Activated naive CD8-positive, alpha-beta T cell treated with anti-CD3 and anti-CD28 coated beads, Interleukin-2, amount 50 U/mL, for 24 hours (primary cell): ENCODE measurements at places on chromosomes 7 and 10.

DNA sequence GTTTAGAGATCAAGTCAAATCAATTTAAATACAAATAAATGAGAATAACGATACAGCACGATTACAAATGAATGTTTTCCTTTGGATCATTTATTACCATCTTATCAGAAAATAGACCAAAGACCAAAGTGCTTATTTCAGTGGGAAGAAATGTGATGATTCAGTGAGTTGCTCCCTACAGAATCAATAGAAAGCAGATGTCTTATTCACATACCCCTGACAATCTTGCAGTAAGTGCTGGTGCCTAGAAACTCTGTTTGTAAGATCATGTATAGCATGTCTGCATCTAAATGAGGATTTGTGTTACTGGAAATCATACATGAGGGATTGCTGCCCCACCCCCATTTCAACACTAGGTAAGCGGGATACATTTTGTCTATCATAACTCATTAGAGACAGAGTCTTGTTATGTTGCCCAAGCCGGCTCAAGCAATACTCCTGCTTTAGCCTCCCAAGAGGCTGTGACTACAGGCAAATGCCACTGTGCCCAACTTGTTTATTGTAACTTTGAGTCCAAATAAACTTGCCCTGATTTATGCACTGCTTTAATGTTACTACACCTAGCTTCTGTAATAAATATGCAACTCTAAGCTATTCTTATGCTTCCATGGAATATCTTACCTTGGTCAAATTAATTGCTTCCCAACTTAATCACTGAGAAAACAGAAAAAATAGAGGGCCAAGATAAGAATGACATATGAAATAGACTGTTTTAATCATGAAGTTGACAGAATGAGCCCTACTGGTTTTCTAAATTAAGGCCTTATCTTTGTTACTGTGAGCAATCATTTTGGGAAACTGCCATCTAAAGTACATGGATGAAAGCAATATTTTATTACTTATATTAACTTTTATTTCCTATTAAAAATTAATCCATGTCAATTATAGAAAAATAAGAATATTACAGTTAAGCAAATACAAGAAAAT is 82.5 kb downstream of the AHR start:
- no peak for DNase-seq

DNA sequence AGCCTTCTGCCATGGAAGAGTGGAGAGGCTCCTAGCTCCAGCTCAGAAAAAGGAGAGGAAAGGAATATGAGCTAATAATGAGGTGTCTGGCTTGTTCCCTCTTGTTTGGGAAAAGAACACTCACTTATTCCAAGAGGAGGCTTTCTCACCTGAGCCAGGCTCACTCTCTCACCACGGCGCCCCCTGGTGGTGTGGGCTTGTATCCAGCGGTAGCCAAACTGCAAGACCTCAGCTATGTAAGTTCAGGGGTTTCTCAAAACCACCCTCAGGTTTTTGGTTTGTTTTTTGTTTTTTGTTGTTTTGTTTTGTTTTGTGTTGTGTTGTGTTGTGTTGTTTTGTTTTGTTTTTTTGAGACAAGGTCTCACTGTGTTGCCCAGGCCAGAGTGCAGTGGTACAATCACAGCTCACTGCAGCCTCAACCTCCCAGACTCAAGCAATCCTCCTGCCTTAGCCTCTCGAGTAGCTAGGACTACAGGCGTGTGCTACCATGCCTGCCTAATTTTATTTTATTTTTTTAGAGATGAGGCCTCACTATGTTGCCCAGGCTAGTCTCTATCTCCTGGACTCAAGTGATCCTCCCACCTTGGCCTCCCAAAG is 124.0 kb downstream of the TMEM130 start:
- DNase-seq = peak; percentile 82

DNA sequence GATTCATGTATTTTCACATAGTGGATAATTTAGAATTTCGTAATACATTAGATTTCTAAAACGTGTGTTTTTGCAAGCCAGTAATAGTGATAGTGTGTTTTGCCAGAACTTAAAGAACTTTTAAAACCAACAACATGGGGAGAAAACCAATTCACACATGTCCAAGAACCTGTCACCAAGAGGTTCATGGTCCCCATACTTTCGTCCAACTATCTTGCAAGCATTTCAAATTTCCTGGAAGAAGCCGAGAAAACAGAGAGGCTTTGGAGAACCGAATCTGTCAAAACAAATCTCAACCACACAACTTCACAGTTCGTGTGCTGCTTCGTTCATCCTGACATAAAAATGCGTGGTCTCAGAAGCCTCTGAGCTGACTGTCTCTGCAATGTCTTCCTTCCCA is 31.9 kb downstream of the GFRA1 start:
- DNase-seq = no peak

- no peak for DNase-seq
These were observed 94.8 kb downstream of the SVIL start for GRCh38 chr10:29540016-29540415.

DNA sequence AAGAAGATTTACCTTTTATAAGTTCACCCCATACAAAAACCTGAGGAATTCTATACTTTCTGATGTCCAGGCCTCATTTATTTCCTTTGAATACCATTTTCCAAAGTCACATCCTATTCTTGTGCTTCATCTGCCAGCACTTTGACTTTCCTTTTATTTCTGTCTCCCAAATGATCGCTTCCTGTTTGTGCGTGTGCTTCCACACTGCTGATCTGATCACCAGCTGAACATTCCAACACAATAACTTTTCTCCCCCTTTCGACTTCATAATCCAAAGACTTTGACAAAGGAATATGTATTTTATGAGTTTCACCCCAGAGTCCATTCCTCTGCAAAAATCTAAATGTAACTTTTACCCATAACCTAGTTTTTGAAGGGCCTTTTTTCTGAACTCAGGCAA is 3.1 kb downstream of the ELAPOR2 start:
- DNase-seq = no peak

GRCh38 chr10:30786131-30786530 is 156.6 kb upstream of the LYZL2 start:
- DNase-seq = peak; percentile 6

DNA sequence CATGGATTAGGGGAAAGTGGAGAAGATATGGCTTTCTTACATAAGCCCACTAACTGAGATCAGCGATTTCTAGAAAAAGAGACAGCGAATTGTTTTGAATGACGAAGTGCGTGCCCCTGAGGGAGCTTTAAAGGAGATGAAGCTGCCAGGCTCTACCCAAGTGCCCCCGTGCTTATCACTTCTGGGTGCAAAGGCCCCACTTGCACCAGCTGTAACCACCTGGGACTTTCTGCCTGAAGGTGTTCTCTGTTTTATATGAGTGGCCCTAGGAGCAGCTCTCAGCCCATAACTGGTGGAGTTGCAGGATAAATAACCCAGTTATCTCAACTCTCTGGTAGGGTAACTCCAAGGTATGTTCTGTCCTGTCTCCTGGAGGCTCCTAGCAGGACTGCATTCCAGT is 20.4 kb upstream of the CARD11 start:
- no peak for DNase-seq

GRCh38 chr7:136293272-136293671 is 316.1 kb upstream of the MTPN start:
- no peak for DNase-seq

DNA sequence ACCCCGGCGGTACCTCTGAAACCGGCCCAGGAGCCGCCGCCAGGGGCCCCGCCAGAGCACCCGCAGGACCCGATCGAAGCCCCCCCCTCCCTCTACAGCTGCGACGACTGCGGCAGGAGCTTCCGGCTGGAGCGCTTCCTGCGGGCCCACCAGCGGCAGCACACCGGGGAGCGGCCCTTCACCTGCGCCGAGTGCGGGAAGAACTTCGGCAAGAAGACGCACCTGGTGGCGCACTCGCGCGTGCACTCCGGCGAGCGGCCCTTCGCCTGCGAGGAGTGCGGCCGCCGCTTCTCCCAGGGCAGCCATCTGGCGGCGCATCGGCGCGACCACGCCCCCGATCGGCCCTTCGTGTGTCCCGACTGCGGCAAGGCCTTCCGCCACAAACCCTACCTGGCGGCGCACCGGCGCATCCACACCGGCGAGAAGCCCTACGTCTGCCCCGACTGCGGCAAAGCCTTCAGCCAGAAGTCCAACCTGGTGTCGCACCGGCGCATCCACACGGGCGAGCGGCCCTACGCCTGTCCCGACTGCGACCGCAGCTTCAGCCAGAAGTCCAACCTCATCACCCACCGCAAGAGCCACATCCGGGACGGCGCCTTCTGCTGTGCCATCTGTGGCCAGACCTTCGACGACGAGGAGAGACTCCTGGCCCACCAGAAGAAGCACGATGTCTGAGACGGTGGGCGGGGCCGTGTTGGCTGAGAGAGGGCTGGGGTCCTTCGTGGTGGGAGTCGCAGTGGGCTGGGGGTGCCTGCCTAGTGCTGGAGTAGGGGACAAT is 3.8 kb downstream of the REPIN1 start:
- DNase-seq = no peak

- DNase-seq = no peak
These were observed 105.8 kb downstream of the BAMBI start for GRCh38 chr10:28783087-28783486.

- no peak for DNase-seq
These were observed 12.6 kb downstream of the TBATA start for GRCh38 chr10:70772627-70773026.

GRCh38 chr7:81641873-81642272 is 128.0 kb downstream of the HGF start:
- DNase-seq = no peak

- DNase-seq = peak; percentile 64
These were observed 214.4 kb downstream of the FAM107B start for GRCh38 chr10:14560274-14560673.

- DNase-seq = no peak
These were observed 16.6 kb downstream of the PLPP4 start for GRCh38 chr10:120473593-120473992.

DNA sequence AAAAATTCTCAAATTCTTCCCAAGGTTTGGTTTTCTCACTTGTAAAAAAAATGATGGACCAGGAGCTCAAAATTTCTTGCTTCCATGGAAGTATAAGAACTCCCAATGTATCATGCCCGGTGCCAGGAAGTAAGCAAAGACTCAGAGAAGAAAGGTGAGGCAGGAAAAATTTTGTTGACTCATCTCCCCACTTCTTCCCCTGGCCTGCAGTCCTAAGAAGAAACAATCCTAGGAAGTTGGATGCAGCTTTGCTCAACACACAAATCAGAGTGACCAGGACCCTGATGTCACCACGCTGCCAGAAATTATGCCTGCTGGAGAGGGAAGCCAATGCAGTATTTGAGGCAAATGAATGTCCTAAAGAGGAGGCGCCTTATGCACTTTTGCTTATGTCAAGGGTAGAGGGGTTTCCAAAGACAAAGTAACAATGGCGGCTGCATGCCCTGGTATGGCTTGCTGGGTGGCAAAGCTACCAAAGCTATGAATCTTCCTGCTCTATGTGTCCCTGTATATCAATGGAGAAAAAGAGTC is 163.6 kb downstream of the NEURL1 start:
- DNase-seq = no peak

GRCh38 chr7:87370660-87371180 is 25.3 kb downstream of the CROT start:
- DNase-seq = no peak

DNA sequence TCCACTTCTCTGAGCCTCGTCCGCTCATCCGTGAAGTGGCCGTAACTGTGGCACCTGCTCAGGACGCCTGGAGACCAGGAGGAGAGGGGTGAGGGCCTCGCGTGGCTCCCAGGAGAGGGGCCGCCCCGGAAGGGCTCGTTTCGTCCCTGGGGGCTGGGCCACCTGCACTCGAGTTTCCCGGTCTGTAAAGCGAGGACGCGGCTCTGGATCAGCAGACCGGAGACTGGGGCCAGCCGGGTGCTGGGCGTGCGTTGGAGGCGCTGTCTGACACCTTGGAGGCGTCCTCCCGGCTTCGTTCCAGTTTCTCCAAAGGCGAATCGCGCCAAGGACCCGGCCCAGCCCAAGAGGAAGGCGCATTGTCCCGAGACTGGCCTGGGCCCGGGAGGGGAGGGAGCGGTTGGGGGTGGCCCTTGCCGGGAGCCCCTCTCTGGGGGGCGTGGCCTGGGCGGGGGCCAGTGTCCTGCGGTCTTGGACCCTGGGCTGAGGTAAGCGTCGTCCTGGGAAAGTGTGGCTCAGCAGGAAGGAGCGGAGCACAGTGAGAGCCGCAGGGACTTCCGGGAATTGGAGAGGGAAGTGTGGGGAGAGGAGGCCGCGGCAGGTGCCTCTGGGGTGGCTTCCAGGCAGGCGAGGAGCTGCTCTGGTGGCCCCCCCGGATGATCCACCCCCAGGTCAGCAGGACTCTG is 89.6 kb downstream of the FOXL3 start:
- peak; percentile 6 for DNase-seq

DNA sequence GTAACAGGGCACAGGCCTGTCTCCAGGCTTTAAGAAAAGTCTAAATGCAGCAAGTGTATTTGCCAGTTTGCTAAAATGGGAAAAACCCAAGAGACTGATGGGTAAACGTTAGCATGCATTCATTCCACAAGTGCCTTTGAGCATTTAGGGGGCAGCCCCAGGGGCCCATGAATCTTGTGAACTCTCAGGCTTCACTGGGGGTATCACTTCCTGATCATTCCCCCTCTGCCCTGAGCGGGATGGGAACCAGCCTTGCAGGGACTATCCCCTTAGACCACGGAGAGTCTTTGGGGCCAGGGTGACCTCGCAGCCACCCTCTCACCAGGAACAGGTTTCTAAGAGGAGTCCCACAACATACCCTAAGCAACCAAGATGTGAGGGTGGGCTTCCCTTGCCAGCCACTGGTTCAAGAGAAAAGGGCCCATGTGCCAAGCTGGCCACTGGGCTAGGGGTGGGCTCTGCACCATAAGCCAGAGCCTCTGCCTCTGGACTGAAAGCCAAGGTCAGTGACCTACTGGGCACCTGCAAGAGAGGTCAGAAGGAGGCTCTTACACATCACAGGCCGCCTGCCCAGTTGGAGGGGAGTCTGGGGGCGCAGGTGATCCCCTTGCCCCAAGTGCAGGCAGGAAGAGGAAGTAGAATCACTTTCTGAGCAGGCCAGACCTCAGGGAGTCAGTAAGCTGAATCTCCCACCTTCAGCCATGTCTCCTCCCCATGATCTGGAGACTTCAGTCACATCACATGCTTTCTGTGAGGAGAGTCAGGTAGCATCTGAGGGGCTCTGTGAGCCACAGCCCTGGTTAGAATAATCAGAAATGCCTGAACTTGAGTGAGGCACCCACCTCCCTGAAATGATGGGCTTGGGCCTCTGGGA is 75.0 kb downstream of the C10orf105 start:
- DNase-seq = peak; percentile 44

DNA sequence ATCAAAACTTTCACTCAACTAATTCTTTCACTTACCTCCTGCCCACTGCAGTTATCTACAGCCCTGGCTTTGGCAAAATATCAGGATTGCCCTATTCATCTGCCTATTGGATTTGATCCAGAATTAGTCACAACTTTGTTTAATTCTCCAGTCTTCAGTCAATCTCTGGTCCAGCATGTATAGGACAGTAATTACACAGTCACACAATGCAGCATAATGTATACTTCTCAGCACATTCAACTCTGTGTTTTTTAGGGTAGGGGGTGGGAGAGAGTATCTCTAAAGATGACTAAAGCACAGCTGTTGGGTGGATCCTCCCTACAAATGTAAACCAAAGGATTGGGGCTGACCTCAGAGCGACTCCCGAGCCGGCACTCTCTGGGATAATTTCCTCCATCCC is 17.7 kb upstream of the NRP1 start:
- DNase-seq = no peak

GRCh38 chr7:77918676-77919075 is 120.1 kb downstream of the PHTF2 start:
- no peak for DNase-seq

GRCh38 chr7:116534790-116535189 is 10.0 kb downstream of the CAV1 start:
- no peak for DNase-seq

GRCh38 chr7:24978843-24979469 is 1.0 kb downstream of the OSBPL3 start:
- no peak for DNase-seq

GRCh38 chr7:30751696-30752273 is at the start of gene INMT:
TSS of gene INMT (plus strand) at chr7:30752135. CDS start at chr7:30752151, 16 bp downstream.
- no peak for DNase-seq
